ENCODE measurements at places on chromosomes 2 and 18.

- DNase-seq: no peak
Observed at GRCh38 chr2:39932198-39932597, 153.1 kb upstream of the THUMPD2 start.

- no peak for DNase-seq
Observed at GRCh38 chr2:83661711-83662110, 797.4 kb downstream of the SUCLG1 start.

- DNase-seq: no peak
Observed at GRCh38 chr18:45008694-45009413, 328.2 kb downstream of the SETBP1 start.

DNA sequence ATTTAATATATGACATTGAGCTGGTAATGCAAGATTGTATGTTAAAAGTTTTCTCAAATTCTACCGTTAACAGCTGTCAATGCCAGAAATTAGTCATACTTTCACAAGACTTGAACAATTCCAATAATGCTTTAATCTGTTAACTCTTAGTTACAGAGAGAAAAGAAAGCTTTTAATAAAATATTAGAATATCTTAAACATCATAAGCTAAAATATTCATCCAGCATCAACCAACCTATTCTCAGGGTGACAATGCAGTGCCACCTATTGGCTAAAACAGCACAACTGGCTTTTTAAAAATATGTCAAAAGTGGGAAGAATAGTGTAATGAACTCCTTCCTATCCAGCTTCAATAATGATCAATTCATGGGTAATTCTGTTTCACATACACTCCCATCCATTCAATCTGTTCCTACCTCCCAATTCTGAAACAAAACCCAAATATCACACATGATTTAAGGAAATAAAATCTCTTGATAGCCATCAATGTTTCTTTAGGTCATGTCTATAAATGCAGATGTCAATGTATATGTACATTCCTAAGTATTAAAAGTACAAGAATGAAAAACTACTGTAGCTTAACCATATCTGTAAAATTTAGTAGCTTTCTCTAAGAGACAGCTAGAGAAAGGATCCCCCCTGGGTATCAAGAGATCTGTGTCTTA is 79.8 kb upstream of the CCDC141 start:
- DNase-seq: no peak

DNA sequence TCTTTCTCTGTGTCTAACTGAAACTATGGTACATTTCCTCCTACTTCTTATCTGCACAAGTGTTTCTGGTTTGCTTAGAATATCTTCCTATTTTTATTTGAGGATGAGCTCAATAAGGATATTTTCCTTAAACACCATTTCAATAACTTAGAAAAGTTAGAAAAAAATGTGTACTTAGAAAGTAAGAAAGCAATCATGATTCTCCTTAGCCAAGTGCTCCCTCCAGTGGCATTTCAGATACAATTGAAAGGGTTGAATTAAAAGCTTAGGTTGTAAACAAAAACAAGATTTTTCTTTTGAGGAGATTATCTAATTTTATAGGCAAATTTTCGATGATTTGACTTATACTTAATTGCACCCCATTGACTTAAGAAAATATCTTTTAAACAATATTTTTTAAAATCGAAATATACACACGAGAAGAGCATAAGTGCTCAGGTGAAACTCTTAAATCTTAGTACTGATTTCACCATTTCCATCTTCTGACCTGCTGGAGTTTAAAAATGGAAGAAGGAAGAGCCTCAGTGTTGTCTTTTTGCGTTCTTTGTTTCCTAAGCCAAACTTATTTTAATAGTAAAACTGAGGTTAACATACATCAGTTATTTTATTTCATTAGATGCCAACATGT is 26.9 kb downstream of the C18orf63 start:
- DNase-seq: no peak

- no peak for DNase-seq
Observed at GRCh38 chr2:6927186-6927585, 10.0 kb downstream of the RNF144A start.

DNA sequence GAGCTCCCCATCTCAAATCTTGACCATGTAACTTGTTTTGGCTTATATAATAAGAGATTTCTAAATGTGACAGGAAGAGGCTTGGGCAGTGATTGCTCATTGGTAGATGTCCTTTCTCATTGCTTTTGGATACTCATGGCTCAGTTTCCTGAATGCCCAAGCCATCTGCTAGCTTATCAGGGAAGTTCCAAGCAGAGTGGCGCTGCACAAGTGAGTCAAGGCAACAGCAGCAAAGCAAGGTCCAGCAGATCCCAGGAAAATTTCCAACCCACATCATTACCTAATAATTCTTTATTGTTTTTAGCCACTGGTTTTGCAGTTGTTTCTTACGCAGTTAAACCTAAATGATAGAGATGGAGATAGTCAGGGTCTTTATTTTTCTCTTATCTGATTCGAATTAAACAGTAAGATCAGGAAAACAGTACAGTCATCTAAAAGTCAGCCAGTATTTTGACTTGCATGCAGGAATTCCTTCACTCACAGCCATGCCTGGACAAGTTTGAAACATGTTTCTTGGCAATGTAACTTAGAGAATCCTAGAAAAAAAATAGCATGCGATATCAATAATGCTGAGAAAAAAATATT is 349.7 kb upstream of the TMEFF2 start:
- DNase-seq: no peak

GRCh38 chr2:31889044-31889443 is 121.8 kb downstream of the MEMO1 start:
- DNase-seq: no peak

DNA sequence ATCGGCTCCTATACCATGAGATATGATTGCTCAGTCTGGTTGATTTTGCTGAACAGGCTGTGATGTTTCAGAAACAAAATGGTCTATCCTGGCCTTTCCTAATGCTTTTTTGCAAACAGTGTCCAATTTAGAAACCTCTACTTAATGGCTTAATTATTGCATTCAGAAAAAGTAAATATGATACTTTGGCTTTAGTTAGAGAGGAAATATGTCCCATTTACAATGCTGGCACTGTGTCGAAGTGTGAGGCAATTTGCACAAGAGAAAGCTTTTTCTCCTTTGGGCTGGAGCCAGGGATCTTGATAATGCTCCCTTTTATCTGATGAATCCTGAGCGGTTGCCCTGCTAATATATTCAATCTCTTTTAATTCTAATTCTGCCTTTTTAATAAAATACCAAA is 418.9 kb downstream of the EPHA4 start:
- DNase-seq: no peak

DNA sequence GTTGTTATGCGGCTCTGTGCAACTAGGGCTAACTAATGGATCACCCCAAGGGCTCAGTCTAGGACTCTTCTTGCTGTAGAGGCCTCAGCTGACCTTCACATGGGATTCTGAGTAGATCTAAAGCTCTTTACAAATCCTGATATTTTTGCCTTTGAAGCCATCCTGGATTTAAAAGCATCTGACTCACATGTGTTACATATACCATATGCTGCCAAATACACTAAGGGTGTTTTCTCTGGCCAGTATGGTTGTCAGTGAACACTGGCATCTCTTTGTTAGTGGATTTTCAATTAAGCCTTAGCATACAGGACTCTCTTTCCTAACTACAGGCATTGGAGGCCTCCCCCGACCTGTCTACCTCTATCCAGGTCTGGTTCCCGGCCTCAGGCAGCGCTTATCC is 992.8 kb upstream of the FANCL start:
- DNase-seq: no peak

GRCh38 chr18:52376104-52376503 is 36.1 kb downstream of the DCC start:
- DNase-seq: no peak

GRCh38 chr2:189293164-189293563 is 113.6 kb upstream of the COL5A2 start:
- no peak for DNase-seq

- peak; percentile 24 for DNase-seq
Observed at GRCh38 chr18:8988260-8988871, 114.1 kb upstream of the NDUFV2 start.

DNA sequence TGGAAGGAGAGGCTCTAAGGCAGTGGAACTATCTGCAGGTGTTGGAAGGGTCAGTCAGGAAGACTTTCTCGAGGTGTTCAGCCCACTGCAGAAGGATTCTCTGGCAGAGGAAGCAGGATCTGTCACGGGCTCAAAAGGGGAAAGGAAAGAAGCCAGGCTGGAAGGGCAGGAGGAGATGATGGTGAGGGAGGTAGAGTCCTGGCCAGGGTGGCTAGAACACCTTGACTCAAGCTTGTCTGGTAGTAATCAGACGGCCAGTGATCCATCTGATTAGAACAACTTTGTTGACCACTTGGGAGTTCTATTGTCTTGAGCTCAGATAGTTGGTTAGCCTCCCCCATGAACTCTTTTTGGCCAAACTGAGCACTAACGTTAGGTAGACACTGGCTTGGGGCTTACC is 9.7 kb upstream of the ATOH8 start:
- DNase-seq: no peak

GRCh38 chr18:35479911-35480586 is 17.7 kb downstream of the INO80C start:
- DNase-seq: no peak

DNA sequence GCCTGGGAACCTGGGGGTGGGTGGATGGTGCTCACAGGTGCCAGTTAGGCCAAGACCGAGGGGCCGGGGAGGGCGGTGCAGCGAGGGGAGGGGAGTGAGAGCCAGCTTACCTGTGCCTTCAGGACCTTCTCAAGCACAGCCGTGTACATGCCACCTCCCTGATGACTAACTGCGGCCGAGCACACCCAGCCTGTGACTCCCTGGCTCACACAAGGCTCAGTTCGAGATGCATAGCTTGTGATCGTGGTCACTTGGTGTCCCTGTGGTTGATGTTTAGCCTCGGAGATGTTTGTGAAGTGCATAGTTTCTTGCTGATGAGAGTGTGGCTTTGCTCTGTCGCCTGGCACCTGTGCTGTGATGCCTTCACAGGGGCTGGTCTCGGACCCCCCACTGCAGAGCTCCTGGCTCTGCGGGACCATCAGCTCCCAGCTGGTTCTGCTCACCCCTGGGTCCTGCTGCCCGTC is 84.5 kb upstream of the ODC1 start:
- no peak for DNase-seq

DNA sequence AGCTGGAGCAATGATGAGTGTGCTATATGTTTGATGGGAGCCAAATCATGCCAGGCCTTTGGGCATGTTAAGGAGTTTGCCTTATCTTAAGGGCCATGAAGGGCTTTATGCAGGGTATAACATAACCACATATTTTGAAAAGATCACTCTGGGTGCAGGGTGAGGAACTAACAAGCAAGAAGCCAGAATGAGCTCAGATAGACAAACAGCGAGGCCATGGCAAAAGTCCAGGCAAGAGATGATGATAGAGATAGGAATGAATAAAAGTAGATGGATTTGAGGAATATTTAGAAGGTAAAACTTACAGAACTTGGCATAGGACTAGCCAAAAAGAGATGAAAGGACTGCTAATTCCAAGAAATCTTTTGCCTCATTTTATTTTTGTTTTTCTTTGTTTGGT is 6.7 kb downstream of the GALNT3 start:
- no peak for DNase-seq

- no peak for DNase-seq
Observed at GRCh38 chr2:199734651-199735050, 116.3 kb downstream of the FTCDNL1 start.

GRCh38 chr2:47002480-47003381 is 87.1 kb upstream of the MCFD2 start:
- no peak for DNase-seq

GRCh38 chr2:105786231-105787230 is 41.8 kb downstream of the NCK2 start:
- DNase-seq: no peak

- DNase-seq: no peak
Observed at GRCh38 chr2:209431701-209432100, 7.9 kb downstream of the MAP2 start.

GRCh38 chr2:157185476-157186227 is 71.9 kb upstream of the GALNT5 start:
- no peak for DNase-seq

DNA sequence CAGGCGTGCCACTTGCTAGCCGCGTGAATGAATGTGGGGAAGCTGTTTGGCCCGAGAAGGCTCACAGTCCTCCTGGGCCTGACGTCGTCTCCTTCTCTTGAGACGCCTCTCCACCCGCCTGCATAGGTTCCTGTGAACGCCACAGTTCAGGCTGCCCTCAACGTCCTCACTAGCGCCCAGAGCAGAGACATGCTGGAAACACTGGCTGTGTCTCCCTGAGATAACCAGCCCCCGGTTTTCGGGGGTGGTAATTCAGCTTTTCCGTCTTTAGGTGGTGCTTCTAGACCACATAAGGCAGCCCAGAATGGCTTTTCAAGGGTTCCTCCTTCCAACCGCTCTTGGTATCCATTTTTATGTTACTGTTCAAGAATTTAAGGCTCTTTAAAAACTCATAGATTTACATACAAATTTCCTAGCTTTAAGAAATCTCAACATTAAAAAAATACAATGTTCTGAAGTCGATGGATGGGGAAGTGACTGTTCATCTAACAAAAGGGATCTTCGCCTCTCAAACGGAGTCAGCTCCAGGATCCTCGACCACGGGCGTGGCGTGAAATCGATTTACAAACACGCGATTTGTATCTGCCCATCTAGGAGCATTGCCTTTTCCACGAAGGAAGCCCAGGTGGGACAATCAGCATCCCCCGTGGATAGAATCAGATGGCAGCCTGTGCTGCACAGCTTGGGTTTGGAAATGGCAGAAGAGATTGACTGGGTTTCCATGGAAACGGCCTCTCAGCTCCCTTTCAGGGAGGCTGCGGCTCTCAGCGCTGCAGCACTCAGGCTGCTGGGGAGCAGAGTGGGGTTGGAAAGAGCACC is 110.6 kb upstream of the PXDN start:
- DNase-seq: no peak

DNA sequence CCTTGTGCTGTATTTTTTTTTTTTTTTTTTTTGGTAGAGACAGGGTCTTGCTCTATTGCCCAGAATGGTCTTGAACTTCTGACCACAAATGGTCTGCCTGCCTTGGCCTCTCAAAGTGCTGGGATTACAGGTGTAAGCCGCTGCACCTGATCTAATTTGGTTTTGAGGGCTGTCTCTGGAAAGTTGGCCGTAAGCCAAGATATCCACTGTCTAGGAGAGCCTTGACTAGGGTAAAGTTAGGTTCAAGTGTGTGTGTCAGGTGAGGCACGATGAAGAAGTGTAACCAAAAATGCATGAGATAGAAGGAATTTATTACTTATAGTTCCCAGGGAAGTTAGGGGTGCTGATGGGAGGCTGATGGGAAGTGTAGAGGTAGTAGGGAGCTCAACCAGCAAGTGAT is 46.7 kb downstream of the INO80C start:
- no peak for DNase-seq

DNA sequence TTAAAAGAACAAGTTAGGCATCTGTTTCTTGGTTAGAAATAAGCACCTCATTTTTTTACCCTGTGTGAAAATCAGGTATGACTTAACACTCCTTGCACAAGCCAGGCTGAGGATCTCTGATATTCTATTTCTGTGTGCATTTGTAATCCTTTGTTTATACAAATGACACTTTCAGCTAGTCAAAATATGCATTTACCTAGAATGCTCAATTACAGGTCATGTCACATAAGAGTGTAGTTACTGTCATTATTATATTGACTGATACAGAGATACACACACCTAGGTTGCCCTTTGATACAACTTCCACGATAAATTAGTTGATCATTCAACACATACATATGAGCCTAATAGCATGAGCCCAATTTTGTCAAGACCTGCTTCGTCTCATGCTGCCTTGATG is 144.3 kb downstream of the CHST9 start:
- no peak for DNase-seq
